ENCODE measurements at places on chromosomes 12 and 14. TPM values are rescaled to one million over a fixed set of nuclear protein-coding genes. Genes with fewer than 3 reads are reported as not detected.

- DNase-seq, result no peak
Measured at GRCh38 chr14:94571395-94571794, 9.8 kb upstream of the SERPINA5 start.

GRCh38 chr14:89137526-89138163, 279.4 kb downstream of the FOXN3 start:
- no peak for DNase-seq

DNA sequence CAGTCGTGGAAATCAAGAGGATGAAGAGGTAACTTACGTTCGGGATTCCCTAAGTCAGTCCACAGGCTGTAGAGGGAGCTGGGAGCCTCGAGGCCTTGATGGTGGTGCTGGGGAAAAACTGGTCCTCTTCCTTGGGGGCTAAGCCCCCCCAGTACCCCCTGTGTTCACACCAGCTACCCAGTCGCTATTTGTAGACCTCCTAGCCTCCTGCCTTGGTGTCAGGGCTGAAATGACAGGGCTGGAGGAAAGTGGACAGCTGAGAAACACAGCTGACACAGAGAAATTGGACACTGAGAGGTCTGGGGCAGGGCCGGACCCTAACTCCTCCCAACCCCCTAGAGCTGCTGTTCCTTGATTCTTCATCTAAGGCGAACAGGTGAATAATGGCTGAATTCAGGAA, at the start of gene STAC3:
Gene STAC3, minus strand, starts transcription at position 232 of the 400 bp plus-strand sequence. CDS start 1,551 bp downstream, outside the sequence.
- no peak for DNase-seq

- peak; percentile 93 for DNase-seq
Measured at GRCh38 chr14:62179367-62180018, 417.3 kb downstream of the SNAPC1 start.

GRCh38 chr12:39935839-39936238, 170.0 kb downstream of the SLC2A13 start:
- no peak for DNase-seq

Gene PRR4
- 5.7 TPM for total RNA-seq

Gene PPFIA2
- not detected for total RNA-seq

Gene GDF11
- 7.8 TPM for total RNA-seq
